ENCODE measurements at places on chromosomes 7 and 10.

GRCh38 chr10:34016576-34016975 lies 682.1 kb upstream of the NRP1 start:
- DNase-seq, result no peak

- DNase-seq, result no peak
Measured at GRCh38 chr10:70782746-70783680, 2.2 kb downstream of the TBATA start.

- no peak for DNase-seq
Measured at GRCh38 chr10:75836064-75836463, 404.6 kb downstream of the LRMDA start.

GRCh38 chr10:15348579-15348978 lies 22.5 kb downstream of the FAM171A1 start:
- no peak for DNase-seq

GRCh38 chr10:96794836-96795733 lies 37.0 kb upstream of the LCOR start:
- DNase-seq, result no peak

DNA sequence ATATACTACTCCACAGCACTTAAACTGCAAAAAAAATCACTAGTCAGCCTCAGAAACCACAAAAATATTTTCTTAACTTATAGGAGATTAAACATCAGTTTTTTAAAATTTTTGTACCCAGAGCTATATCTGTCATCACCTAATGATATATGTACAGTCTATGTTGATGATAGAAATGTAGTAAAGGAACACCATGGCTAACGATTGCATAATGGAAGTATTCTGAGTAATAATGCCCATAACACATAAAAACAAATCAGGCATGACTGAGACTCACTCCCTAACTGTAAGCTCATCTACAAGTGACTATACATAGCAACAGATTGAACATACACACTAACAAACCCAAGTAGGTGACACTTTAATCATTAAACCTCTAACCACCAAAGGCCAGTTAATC lies 51.3 kb downstream of the TSPAN12 start:
- no peak for DNase-seq

DNA sequence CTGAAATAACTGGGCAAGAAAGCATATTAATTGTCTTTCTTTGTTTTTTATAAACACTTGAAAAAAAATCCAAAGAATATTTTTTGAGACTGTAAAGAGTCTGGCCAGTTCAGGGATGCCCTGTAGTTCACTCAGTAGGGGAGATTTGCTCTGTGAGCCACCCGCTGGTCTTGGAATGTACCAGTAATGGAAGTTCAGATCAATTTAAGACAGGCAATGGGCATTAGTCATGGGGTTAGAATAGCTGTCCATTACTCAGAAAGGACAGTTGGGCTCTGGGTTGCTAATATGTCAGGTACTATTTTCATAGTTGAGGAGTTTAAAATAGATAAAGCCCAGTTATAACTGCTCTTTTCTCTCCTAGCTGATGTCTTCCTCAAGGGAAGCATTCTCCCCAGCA lies 38.7 kb downstream of the A1CF start:
- no peak for DNase-seq

- DNase-seq, result no peak
Measured at GRCh38 chr7:157517782-157518513, 181.1 kb downstream of the DNAJB6 start.

- DNase-seq, result no peak
Measured at GRCh38 chr10:118045158-118045836, 1.4 kb downstream of the RAB11FIP2 start.

DNA sequence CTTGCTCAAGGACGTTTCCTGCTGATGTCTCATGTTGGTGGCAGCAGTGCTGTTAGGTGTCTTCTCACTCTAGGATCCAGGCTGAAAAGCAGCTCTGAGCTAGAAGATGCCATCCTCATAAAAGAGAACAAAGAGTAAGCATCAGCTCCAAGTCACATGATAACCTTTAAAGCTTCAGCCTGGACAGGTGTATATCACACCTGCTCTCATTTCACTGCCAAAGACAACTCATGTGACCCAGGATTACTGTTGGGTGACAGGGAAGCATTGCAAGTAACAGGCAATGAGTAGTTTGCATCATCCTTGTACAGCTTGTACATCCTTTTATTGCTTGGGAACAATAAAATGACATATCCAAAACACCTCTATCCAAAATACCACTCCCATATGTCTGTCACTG lies 423.4 kb upstream of the DPP6 start:
- no peak for DNase-seq

- no peak for DNase-seq
Measured at GRCh38 chr7:155219947-155220769, 77.5 kb upstream of the INSIG1 start.

DNA sequence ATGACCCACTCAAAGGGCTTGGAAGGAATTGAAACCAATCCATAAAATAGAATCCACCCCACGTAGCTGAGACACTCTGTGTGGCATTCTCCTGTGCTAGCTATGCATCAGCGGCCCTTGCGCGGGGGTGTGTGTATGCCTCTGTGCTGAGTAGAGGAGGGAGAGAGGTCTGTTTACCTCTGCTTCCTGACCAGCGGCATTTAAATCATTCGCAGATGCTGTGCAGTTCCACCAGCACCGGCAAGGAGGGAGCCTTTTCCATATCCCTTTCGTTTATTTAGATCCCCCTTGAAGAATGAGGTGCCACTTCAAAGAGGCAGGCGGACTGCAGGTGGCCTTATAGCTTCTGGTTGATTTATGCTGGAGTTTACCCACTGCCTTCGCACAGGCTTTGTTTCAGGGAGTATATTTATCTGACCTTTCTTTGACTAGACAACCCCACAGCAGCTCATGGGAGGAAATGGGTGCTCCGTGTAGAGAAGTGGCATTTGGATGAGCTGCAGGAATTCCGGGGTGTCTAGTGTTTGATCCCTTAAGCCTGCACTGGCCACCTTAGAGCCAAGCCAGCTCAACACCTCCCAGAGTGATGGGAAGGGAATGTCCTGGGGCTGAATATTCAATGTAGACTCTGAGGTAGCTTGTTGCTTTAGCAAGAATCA lies 11.4 kb downstream of the C10orf53 start:
- DNase-seq, result no peak

- DNase-seq, result no peak
Measured at GRCh38 chr7:47153058-47153457, 428.9 kb downstream of the TNS3 start.

DNA sequence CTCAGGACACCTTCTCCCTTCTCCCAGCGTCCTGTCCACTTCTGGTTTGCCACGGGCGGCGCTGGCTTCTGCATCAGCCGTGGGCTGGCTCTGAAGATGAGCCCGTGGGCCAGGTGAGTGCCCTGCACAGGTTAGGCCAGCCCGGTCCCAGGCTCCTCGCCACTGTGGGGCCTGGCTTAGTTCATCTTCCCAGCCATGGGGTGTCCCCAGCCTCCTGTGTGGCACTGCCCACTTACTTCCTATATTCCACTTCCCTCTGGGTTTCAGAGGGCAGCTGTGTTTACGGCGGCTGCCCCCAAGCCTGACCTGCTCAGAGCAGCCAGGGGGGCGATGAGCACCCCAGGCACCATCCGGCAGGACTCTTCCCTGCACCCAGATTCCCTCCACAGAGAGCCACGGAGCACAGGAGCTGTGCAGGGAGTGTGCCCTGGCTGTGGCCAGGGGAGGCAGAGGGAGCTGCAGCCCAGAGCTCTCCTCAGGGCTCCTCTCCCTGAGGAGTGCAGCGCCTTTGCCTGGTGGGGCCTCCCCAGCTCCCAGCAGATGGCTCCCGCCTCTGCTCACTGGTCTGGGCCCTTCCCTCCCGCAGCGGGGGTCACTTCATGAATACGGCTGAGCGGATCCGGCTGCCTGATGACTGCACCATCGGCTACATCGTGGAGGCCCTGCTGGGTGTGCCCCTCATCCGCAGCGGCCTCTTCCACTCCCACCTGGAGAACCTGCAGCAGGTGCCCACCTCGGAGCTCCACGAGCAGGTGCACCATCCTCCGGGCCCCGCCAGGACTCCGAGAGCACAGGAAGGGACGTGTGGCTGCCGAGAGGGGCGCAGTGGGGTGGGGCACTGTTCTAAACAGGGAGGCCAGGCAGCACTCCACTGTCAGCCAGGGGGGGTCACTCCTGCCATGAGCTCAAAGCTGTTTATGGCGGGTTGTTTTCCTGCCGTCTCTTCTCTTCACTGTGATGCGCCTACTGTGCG lies 6.4 kb downstream of the LFNG start:
- DNase-seq, result no peak

DNA sequence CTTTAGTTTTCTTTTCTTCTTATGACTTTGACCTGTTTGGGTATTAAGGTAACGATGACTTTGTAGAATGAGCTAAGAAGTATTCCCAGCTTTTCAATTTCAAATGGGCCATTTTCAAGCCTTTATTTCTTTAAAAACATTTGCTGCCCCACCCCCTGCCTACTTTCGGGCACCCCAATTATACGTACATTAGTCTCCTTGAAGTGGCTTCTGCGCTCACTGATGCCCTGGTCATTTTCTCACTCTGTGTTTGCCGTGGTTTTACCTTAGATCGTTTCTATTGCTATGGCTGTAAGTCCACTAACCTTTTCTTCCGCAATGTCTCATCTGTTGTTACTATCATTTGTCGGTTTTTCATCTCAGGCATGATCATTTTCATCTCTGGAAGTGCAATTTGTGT lies 24.9 kb downstream of the FOXL3 start:
- DNase-seq, result no peak

- DNase-seq, result no peak
Measured at GRCh38 chr10:47330366-47330765, 8.1 kb downstream of the GDF2 start.

All from activated CD4-positive, alpha-beta T cell treated with anti-CD3 and anti-CD28 coated beads, Interleukin-2, amount 50 U/mL, for 48 hours (primary cell).